Activated T-helper 17 cell treated with anti-CD3 and anti-CD28 coated beads, Interleukin-2, amount 50 U/mL, for 72 hours (primary cell): ENCODE measurements at places on chromosomes 12 and 14. TPM values are rescaled to one million over a fixed set of nuclear protein-coding genes. Genes with fewer than 3 reads are reported as not detected.

The BIN2 gene
- total RNA-seq = 78.8 TPM

The NTS gene
- total RNA-seq = not detected

The IL26 gene
- 66.8 TPM for total RNA-seq

The CMAS gene
- total RNA-seq = 63.2 TPM

The PPP1R1A gene
- total RNA-seq = not detected

The RNASE2 gene
- total RNA-seq = not detected

DNA sequence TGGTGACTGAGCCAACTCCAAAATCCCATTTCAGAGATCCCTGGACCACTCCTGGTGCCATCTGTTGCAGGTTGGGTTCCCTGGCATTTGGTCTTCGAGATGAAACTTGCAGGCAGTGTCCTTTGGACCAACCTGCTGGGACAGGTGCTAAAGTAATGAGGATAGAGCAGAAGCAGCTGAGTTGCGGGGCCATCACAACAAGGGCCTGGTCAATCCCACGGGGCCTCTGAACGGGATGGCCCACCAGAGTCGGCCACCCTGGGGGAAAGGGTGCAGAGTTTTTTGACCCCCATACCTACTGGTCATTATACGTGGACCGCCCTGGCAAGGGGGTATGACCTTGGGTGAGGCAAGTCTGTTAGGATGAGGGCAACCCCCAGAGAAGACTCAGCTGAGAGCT, 39.3 kb downstream of the DLK1 start:
- ATAC-seq = no peak

GRCh38 chr14:87883750-87884149, 109.2 kb downstream of the GALC start:
- no peak for ATAC-seq

DNA sequence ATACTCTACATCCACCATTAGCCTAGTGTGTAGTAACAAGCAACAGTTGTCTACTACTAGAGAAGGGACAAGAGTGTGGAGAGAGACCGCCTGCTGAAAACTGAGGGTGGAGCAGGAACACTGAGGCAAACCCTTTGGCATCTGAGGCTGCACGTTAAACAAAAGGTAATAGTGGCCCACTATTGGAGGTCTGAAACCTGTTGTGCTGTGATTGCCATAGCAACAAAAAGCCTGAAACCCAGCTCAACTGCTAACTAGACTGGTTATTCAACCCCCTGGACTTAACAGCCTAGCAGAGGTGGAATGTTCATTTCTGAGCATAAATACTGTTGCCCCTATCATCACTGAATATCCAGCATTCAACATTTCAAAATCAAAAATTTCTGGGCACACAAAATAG, 43.0 kb downstream of the PPP4R4 start:
- no peak for ATAC-seq

GRCh38 chr14:105529319-105529568, 2.9 kb downstream of the TMEM121 start:
- ATAC-seq = peak; percentile 8

- no peak for ATAC-seq
Observed at GRCh38 chr14:46432516-46432915, 219.1 kb downstream of the RPL10L start.

DNA sequence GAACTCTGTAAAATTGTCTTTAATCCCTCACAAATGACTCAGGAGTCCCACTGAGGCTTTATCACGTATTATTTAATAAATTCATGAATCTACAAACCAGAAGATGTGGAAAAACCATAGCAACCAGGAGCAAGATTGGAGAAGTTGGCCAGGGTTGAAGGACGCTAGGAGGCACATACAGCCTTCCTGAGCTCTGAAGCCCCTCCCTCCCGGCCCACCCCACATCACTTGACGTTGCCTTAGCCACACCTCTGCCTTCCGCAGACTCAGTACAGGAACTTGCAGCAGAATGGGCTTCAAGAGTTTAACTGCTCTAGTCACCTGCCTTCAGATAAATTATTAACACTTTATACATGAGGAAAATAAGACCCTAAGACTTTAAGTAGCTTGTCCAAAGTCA, 33.9 kb downstream of the SLC35F4 start:
- no peak for ATAC-seq

DNA sequence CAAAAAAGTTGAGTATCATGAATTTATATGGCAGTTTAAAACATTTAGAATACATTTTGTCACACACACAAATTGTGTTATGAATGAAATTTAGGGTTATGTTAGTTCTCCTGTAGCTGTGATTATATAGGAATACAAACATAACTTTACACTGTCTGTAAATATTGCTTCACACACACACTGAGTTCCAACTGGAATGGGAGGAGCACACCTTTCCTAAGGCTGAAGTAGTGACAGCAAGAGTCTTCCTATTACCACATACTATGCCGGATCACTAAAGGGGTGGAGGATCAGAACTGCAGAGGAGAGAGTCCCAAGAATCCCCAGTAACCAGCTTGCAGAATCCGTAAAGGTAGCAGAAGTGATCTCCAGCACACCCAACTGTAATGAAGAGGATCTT, 63.7 kb downstream of the DNAI7 start:
- no peak for ATAC-seq

DNA sequence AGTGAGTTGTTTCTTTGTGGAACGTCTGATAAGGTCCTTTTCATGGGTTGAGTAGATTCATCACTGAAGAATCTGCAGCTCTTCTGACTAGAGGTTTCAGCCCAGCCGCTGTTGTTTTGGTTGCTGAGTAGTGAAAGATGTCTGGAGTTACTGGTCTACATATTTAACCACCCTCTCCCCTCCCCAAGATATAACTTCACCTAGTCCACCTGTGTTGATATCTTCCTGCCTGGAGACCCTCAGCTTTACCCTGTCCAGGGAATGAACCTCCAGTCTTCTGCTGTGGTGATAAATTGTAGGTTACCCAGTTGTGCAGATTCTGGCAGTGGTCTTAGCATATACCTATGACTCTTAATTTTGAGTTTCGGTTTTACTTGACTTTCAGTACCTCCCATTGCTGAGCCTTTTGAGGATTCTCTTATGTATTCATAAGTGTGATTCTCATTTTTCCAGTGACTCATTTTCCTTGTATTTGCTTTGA, 62.9 kb downstream of the CCDC91 start:
- ATAC-seq = peak; percentile 95

- peak; percentile 95 for ATAC-seq
Observed at GRCh38 chr12:116358893-116359761, 81.6 kb upstream of the MED13L start.

GRCh38 chr12:78176643-78177042, 345.9 kb downstream of the NAV3 start:
- no peak for ATAC-seq

DNA sequence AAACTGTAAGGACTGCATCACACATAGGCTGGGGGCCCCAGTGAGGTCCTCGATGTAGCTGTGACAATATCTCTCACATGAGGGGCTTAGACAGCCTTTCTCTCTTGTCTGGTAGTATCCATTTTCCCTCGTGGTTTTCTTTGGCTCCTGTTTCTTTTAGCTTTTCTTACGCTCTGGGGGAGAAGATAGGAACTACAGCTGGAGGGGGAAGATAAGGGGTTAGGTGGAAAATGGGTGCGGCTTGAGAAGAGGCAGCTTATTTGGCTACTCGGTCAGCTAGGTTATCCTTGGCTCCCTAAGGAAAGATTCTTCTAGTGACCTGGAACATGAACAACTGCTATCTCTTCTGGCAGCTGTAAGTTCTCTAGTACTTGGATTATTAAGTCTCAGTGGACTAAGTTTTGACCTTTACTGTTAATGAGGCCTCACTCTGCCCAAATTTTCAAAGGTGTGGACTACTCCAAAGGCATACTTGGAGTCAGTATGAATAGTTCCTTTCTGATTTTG, 28.7 kb upstream of the CPNE8 start:
- no peak for ATAC-seq

DNA sequence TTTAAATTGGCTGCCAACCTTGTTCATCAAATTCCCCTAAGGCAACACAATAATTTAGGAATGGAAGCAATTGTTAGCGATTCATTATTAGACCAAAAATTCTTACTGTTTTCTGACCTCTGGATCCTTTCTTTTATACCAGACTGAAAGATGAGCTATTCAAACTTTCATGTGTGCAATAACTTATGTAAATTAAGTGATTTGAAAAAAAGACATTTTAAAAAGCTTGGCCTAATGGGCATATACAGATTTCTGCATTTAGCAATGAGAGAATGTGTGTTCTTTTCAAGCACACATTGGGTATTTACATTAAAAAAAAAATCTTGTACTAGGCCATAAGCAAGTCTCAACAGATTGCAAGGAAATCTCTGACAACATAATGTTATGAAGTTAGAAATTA, 65.5 kb downstream of the C12orf75 start:
- no peak for ATAC-seq

- no peak for ATAC-seq
Observed at GRCh38 chr14:68791902-68792677, 777 bp downstream of the ZFP36L1 start.

DNA sequence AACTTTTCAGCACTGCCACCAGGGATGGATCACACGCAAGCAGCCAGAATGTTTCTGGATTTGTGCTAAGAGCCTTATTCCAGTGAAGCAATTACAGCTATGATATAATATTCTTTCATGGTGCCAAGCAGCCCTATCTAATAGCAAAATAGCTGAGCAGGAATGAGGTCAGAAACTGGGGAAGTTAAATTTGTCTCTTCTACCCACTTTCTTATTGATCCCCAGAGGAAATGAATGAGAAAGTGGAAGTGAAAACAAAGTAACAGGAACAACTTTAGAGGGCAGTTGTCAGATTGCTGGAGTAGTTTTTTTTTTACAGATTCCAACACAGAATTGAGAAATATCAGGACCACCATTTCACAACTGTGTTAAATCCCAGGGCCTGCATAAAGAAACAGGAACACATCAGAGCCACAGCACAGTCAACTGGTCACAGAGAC, 44.8 kb downstream of the GCH1 start:
- no peak for ATAC-seq

- ATAC-seq = no peak
Observed at GRCh38 chr12:63103494-63104131, 47.4 kb downstream of the AVPR1A start.

GRCh38 chr14:80923368-80923767, 18.2 kb downstream of the CEP128 start:
- no peak for ATAC-seq
